ENCODE measurements at places on chromosomes 13 and 19.
A peak's percentile ranks its signal among the peaks of the same experiment; 100 is the strongest.

DNA sequence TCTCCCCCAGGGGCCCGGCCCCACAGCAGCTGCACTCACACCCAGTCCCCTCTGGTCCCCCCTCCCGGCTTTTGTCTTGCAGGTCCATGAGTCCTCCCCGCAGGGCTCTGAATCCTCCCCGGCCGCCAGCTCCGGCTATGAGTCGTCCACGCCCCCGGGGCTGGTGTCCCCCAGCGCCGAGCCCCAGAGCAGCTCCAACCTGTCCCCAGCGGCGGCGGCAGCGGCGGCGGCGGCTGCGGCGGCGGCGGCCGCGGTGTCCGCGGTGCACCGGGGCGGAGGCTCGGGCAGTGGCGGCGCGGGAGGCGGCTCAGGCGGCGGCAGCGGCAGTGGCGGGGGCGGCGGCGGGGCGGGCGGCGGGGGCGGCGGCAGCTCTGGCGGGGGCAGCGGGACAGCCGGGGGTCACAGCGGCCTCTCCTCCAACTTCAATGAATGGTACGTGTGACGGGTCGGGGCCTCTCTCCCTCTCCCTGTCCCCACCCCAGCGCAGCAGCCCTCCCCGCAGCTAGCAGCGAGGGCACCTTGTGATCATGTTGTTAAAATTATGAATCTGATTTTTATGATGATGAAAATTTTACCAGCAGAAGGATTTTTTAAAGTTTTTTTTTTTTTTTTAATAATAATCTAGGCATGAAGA, 3.8 kb downstream of the ZIC2 start:
- DNase-seq: peak; percentile 65

- DNase-seq: peak; percentile 36
Measured at GRCh38 chr19:56973713-56974555, 133.4 kb upstream of the PEG3 start.

- DNase-seq: no peak
Measured at GRCh38 chr19:6056801-6057650, 53.3 kb downstream of the RFX2 start.

- no peak for DNase-seq
Measured at GRCh38 chr19:43229315-43229714, 23.9 kb upstream of the PSG4 start.

GRCh38 chr19:48154003-48154402, 16.1 kb downstream of the LIG1 start:
- DNase-seq: no peak

GRCh38 chr19:51627491-51628138, 2.6 kb downstream of the SIGLEC5 start:
- DNase-seq: no peak

GRCh38 chr13:108154421-108154858, 60.9 kb downstream of the LIG4 start:
- no peak for DNase-seq

GRCh38 chr19:16615808-16616207, 12.2 kb downstream of the MED26 start:
- DNase-seq: no peak

DNA sequence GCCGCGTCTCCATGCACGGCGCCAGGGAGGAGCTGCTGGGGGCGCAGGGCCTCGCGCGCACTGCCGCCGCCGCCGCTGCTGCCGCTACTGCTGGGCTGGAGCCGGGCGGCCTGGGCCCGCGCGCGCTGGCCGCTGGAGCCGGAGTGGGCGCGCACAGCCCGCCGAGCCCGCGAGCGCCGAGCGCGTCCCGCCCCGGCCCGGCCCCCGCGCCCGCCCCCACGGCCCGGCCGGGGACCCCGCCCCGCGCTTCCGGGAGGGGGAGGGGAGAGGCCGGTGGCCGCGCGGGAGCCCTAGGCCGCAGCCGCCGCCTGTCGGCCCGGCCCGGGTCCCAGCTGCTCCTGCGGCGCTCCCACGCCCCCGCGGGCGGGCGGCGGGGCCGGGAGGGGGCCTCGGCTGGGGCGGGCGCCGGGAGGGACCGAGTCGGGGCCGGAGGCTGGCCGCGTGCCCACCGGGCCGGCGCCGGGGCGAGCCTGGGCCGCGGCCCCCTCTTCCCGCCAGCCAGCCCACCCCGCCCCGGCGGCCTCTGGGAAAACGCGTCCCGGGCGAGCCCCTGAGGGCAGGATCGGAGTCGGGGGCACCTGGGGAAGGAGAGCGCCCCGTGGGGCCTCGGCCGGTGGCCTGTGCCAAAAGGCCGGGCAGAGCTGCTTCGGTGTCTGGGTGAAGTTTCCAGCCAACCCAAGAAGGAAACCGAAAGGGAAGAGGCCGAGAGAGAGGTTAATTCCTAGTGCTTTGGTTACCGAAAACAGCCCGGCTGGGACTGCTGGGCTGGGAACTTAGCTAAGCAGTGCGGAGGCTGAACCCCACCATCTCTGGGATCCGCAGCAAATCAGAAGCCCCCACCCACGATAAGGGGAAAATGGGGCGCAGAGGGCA, at the start of gene STK24:
TSS of gene STK24 (minus strand) at position 145 of the 873 bp plus-strand sequence. CDS start 321 bp downstream, outside the sequence.
- peak; percentile 73 for DNase-seq

DNA sequence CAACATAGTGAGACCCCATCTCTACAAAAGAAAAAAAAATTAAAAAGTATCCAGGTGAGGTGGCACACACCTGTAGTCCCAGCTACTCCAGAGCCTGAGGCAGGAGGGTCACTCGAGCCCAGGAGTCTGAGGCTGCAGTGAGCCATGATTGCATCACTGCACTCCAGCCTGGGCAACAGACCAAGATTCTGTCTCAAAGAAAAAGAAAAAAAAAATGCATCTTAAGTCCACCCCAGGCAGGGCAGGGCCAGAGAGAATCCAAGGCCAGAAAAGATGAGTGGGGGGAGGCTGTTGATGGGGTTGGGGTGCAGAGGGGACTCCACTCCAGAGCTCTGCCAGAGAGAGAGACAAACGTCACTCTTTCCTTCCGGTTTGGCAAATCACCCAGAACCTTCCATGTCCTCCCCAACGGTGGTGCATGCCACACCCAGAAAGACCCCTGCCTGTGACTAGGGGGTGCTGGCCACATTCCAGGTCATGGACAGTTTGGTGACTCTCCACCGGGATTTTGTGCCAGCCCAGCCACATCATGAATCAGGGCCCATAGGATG, 431 bp downstream of the FUT3 start:
- no peak for DNase-seq

GRCh38 chr19:58332697-58333096, 5.9 kb downstream of the ZSCAN22 start:
- DNase-seq: no peak

- no peak for DNase-seq
Measured at GRCh38 chr13:32041429-32041828, 9.9 kb downstream of the FRY start.

DNA sequence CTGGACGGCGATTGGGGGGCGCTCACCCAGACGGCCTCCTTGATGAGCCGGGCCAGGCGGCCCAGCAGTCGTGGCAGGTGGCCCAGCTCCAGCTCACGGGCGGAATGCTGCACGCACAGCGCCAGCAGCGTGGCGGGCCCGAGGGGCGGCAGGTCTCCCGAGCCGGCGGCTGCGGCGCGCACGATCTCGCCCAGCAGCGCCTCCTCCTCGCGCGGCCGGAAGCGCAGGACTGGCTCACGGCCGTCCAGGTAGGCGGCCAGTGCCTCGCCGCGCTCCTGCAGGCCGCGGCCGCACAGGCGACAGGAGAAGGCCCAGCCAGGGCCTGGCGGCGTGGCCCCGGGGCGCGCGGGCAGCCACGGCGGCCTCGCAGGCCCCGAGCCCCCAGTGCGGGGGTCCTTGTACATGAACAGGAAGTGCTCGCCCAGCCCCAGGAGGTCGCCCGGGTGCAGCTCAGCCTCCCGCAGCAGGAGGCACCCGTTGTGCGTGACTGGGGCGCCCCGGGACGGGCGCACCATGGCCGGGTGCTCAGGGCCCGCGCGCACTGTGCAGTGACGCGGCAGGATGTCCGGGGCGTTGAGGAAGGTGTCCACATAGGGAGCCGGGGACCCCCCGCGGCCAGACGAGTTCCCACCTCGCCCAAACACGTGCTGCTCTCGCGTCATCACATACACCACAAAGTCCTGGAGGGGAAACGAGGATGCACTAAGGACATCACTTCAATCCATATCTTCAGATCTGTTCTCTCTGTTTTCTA, 9.6 kb upstream of the MAMSTR start:
- DNase-seq: no peak

DNA sequence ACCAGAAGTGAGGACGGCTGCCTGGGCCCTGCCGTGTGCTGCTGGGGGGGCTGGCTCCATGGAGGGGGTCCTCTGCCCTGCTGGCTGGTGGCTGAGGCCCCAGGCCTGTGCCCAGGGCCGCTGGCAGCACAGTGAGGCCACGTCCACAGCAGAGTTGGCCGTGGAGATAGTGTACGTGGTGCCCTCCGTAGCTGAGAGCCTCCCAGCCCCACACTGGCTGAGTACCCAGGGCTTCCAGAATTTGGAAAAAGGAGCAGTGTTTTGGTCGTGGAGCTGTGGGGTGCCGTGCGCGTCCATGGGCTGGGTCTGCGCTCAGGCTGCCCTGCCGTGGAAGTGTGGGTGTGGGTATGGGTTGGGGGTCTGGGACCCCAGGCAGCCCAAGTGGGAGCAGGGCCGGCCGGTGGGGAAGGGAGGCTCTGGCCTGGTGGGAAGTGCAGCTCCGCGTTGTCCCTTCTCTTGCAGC, 5.9 kb downstream of the PTBP1 start:
- no peak for DNase-seq

DNA sequence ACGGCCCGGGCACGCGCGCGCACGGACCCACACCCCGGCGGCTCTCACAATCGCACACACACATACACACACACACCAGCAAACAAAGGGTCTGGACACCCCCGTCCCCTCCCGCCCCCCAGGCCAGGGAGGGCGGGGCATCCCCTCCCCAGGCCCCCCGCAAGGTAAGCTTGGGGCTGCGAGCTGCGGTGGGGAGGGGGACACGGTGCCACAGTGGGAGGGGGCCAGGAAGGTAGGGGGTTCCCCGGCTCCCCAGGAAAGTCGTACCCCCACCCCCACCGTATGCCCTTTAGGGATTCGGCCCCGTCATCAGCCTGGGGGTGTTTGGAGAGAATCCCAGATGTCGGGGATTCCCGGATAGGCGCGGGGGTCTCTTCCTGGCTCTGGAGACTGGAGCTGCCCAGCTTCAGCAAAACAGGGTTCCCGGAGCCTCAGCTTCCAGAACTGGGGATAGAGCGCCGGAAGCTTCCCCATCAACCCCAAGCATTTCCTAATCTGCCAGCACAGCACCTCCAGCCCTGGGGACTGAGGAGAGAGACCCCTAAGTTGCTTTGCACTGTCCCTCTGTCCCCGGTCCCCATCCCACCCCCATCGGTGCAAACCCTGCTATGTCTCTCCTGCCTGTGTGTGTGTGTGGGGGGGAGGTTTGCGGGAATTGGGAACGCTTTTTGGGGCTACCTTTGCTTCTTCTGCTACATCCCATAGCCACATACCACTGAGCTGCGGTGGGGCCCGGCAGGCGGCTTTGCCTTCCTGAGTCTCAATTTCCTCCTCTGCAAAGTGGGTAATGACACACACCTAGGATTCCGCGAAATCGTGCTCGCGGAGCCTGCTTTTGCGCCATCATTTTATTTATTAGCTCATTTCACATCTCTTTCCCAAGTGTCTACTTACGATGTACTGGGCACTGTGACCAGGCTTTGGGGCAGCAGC, 1.8 kb upstream of the CDC37 start:
- no peak for DNase-seq

DNA sequence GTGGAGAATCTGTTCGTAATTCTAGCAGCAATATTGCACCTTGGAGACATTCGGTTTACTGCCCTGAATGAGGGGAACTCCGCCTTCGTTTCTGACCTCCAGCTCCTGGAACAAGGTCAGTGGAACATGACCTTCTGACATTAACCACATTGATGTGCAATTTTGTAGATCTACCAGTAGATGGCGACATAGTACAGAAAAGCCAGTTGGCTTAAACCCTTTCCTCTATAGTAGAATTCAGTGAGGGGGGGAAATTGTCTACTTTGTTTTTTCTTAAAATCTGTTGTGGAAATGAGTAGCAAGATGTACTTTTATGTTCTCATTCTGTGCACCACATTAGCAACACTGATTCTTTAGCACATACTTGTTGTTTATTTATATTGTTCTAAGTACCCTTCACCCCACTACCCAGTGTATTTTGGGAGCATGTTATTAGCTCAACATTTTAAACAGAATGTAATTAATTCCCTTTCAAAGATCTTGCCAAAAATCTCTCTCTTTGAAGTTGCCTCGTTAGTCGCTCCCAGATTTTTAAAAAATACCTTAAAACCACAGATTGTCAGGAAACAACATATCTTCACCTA, 332.2 kb downstream of the MYO16 start:
- DNase-seq: no peak

DNA sequence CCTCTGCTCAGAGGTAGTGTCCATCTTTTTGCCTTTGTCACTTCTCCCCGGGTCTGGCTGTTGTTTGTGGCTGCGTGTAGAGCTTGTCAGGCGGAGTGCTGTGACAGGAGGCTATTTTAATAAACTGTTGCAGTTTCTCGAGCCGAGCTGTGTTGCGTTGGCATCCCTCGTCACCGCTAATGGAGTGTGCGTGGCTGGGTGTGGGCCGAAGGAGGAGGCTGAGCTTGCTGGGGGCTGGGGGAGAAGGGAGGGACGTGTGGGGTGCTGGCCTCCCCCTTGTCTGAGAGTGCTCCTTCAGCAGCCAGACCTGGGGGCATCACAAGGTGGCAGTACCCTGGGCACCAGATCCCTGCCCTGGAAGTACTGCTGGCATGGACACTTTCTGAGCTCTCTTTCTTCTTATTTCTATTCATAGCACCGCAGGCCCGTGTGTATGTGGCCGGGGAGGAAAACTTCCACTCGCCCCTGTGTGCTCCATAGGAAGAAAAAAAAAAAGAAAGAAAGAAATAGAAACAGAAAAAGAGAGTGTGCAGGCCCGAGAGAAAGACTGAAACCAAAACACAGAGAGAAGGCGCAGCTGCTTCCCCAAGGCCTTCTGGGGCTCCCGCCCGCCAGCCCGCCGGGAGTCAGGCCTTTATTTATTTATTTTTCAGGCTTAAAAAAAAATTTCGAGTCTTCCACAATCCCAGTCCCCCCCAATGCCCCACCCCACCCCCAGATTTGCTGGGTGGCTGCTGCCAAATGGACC, 27.0 kb downstream of the NFIX start:
- no peak for DNase-seq

DNA sequence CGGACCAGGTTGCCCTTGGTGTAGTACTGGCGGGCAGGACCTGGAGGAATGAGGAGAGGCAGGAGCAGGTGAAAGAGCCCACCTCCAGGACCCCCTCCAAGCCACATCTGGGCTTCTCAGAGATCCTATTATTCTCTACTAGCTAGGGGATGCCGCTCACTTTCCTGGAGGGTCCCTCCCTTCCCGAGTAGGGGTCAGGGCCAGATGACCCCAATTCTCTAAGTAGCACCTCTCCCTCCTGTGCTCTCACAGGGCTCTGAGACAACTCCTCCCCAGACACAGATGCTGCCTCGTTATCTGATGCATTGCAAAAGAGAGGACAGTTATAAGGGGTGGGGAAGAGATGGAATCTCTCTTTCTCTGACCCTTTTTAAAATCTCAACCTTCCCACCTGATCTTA, 22.9 kb downstream of the GP6 start:
- DNase-seq: no peak
